Renal pelvis (tissue), 12 donors: ENCODE measurements at places on chromosomes 4 and X.

DNA sequence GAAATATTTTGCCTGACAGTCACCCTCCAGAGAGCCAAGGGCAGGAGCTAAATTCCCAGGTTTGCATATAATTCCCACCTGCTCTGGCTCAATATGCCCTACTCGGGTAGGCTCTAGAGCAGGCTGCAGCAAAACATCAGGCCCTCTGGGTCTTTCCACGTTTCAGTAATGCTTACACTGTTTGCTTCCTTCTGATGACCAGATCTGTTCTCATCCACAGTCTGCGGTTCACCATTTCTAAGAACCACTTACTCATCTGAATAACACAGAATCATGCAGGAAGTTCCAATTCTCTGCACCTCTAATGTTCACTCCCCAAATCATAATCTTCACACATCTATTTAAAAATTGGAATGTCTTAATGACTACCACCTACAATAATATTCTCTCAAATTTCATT is 141.4 kb downstream of the PPP3CA start:
- DNase-seq, result no peak

GRCh38 chr4:6221851-6222760 is 21.8 kb upstream of the JAKMIP1 start:
- no peak for DNase-seq

DNA sequence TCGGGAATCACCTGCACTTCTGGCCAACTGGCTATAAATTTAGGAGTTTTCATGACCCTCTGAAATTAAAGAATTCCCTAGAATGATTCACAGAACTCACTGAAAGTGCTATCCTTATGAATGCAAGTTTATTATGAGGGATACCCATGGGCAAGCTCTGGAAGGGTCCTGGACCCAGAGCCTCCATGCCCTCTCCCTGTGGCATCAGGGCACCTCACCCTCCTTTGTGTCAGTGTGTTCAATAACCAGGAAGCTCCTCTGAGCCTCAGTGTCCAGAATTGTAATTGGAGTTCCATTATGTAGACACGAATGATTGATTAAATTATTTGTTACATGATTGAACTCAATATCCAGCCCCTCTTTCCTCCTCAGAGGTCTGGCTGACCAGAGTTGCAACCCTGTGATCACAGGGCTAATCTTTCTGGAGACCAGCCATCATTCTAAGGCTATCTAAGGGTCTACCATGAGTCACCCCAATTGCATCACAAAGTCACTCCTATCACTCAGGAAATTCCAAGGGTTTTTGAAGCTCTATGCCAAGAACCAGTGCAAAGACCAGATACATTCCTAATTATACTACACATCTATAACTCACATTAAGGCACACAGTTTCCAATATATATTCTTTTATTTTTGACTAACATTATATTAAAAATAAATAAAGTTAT is 8.9 kb downstream of the ANXA3 start:
- DNase-seq, result no peak

DNA sequence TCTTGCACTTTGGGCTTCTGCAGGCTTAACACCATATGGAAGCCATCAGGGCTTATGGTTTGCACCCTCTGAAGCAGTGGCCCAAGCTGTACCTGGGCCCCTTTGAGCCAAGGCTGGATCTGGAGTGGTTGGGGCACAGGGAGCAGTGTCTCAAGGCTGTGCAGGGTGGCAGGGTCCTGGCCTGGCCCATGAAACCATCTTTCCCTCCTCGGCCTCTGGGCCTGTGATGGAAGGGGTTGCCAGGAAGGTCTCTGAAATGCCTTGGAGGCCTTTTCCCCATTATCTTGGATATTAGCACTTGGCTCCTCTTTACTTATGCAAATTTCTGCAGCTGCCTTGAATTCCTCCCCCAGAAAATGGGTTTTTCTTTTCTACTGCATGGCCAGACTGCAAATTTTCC is 134.7 kb upstream of the USP9X start:
- DNase-seq, result no peak

DNA sequence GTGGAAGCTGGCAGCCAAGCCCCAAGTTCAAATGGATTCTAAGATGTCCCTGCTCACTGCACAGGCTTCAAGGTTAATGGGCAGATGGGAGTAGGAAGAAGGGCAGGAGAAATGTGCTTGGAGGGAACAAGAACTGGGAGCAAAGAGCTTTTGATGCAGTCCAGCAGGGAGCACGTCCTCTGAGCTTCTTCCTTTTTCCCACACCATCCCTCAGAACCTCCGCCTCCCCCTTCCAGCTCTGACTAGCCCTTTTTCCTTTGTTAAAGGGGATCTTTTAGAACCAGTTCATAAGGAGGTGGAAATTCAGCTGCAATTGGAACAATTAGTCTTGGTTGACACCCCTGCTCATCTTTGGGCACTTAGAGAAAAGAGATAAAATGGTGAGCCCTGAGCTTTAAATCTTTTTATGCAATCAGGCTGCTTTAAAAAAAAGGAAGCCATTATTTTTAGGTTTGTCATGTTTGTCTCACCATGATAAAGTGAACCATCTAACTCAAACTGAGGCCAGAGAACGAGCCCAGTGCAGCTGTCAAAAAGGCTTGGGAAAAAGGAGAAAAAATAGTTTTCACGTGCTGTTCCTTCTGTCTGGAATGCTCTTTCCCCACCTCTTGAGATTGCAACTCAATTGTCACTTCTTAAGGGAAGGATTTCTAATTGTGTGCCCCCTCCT is 135.8 kb upstream of the IL1RAPL2 start:
- no peak for DNase-seq

DNA sequence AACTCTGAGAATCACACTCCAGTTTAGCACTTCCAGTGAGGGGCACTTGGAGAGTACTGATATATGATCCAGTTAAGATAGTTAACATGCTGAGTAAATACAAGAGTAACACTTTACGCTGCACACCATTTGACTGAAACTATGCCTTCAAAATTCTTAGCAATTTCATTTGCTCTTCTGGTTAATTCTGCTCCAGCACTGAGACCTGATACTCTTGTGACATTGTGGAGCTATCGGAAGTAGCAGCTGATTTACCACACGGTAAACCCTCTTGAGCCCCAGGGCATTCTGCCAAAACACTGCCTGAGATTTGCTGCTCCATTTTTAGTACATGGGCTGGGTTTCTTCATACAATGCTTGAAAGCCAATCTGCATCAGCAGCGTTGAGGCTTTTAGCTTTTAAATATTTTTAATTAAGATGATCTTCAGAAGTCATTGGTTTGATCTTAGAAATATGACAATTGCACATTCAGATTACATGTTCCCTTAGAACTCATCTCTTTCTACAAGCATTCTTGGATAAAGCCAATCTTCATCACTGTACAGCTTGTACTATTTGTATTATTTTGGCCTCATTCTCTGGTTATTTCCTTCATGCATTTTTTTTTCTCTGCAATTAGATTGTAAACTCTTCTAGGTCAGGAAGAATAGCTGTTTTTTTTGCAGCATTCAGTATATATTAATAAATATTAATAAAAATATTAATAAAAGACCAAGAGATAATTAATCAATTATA is 67.8 kb upstream of the ETNPPL start:
- peak; percentile 55 for DNase-seq

GRCh38 chrX:49878128-49878833 is 1.0 kb upstream of the USP27X start:
- DNase-seq, result no peak

DNA sequence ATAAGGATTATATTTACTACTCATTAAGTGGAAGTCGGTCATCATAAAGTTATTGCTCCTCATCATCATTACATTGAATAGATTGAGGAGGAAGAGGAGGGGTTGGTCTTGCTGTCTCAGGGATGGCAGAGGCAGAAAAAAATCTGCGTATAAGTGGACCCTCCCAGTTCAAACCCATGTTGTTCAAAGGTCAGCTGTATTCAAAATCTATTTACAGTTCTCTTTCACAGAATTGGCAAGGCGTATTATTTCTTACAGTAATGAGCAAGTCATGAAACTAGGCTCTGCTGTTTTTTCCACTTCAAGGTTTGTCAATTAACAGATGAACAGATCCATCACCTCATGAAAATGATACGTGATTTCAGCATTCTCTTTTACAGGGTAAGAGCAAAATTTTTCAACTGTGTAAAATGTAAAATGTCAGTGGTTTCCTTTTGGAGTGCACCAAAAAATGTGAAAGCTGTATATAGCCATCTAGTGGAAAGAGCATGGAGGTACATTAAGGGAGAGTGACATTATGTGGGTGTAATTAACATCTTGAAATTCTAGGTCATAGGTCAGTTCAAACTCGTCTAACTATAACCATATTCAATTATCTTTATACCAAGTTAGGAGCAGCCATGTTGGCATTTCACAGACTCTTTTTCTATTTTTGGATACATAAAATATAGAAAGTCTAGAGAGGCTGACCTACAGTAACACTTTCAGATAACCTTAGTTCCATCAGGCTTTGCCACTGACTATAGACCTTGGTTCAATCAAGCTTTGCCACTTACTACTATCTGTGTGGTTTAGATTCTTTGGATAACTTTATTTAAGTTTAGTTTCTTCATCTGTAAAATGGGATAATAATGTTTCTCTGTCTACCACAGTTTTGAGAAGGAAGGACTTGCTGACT is 30.1 kb downstream of the NEIL3 start:
- DNase-seq, result peak; percentile 16
